A549 (cell line): ENCODE measurements at places on chromosomes 3 and 15.

DNA sequence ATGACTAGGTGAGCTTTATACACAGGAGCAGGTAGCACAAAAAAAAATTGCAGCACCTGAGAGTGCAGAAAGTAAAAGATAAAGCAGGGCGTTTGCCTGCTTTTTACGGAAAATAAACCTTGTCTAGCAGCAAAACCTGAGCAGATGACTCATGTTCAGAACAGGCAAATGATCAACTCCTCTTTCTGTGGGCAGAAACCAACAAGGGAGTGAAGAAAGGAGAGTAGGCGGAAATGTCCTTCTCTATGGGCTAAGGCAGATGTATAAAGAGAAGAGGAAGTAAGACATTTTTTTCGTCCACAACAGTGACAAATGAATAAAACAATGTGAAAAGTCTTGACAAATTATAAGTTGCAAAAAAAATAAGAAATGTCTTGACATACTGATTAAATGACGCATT lies 24.5 kb upstream of the GMNC start:
- no peak for DNase-seq

GRCh38 chr15:49501586-49501985 lies 78.5 kb downstream of the FGF7 start:
- DNase-seq: no peak

DNA sequence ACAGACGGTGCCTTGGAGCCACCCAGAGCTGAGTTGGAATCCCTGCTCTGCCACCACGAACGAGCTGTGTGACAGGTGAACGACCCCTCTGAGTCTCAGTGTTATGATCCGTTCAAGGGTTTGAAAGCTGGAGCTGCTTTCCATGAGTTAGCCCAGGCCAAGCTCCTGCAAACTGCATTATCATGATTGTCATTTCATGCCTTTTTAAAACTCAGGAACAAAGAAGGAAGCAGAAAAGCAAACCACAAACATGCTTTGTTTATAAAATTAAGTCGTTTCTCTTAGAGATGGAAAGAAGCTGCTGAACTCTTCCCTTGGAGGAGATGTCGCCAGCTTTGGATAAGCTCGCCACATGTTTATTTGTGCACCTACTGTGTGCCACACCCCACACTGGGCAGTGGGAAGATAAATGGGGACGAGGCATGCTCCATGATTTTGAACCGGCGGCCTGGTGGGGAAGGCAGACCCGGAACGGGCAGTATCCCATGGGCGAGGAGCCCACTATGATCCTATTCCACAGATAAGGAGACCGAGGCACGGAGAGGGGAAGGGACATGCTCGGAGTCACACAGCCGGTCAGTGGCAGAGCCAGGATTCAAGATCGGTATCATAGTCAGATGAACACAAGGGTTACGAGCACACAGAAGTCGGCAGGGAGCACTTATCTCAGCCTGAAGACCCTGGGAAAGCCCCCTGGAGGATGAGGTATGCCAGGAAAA lies 15.9 kb downstream of the HRH1 start:
- DNase-seq: no peak

GRCh38 chr15:45842151-45842550 lies 207.3 kb downstream of the SQOR start:
- no peak for DNase-seq

DNA sequence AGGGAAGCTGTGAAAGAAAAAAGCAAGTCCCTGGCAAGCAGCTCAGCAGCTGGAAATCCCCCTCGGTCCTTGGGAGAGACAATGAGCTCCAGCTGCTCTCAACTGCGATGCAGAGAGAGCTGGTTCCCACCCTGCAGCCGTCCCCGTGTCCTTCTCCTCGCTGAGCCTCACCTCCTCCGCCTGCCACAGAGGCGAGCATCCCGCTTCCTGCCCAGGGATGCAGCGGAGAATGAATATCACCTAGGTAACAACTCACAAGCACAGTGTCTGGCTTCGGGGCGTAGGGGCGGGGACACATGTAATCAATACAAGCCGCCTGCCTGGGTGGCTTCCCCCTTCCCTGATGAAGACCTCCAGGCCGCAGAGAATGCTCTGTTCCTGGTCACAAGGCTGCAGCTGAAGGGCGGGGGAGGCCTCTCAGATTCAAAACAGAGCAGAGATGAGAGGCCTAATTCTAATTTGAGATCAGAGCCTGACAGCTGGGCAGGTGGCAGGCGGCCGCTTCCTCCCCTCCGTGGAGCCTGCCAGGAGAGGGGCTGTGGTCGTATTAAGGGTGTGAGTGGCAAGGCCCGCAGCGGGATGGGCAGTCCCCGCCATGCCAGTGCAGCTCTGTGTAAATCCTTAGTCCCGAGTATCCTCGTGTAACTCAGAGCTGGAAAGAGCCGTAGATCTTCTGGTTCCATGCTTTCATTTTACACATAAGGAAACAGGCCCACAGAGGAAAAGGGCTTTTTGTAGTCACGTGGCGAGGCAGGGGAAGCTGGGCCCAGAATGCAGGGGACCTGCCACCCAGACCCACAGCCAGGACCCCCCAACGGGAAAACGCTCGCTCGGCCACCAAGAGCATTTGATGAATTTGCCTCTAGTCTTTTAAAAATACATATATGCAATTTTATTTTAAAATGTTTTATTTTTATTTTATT lies 24.3 kb downstream of the ZDHHC19 start:
- DNase-seq: no peak

DNA sequence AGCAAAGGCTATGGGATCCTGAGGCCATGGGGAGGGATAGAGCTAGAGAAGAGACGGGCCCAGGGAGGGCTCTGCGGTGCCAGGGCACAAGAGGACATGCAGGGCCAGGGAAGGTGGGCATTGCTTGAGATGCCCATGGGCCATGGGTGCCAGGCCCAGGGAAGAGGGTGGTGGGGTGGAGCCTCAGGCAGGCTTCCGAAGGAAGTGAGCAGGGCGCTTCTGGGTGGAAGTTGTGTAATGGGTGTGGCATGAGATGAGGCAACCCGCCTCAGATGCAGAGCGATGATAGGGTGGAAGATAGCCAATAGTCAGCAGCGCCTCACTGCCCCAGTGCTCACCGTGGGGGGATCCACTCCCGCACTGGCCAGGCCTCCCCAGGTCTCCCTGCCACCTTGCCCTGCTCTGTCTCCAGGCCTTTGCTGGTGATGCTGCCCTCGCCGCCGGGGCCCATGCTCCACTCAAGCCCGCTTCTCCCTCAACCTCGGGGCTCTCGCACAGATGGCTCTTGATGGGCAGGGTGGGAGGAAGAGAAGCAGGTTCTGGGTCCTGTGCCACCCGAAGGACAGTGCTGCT lies 51.4 kb downstream of the DNAJB8 start:
- no peak for DNase-seq

DNA sequence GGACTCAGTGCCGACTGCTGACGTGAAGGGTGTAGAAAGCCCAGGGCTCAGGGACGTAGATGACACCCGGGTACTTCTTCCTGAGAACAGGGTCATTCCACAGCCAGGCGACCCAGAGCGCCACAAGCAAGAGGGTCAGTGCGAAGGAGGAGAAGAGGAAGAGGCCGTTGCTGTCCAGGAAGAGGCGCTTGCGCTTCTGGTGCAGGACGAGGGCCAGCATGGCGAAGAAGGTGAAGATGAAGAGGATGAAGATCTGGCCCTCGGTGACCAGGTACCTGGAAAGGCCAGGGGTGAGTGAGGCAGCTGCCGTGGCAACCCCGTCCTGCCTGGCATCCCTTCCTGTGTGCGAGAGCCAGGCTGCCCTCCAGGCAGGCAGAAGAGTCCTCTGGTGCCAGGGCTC lies 3.0 kb upstream of the CALML4 start:
- DNase-seq: no peak

GRCh38 chr3:101938262-101938847 lies 89.0 kb downstream of the NFKBIZ start:
- no peak for DNase-seq

GRCh38 chr3:148175214-148175613 lies 522.5 kb upstream of the AGTR1 start:
- DNase-seq: no peak

DNA sequence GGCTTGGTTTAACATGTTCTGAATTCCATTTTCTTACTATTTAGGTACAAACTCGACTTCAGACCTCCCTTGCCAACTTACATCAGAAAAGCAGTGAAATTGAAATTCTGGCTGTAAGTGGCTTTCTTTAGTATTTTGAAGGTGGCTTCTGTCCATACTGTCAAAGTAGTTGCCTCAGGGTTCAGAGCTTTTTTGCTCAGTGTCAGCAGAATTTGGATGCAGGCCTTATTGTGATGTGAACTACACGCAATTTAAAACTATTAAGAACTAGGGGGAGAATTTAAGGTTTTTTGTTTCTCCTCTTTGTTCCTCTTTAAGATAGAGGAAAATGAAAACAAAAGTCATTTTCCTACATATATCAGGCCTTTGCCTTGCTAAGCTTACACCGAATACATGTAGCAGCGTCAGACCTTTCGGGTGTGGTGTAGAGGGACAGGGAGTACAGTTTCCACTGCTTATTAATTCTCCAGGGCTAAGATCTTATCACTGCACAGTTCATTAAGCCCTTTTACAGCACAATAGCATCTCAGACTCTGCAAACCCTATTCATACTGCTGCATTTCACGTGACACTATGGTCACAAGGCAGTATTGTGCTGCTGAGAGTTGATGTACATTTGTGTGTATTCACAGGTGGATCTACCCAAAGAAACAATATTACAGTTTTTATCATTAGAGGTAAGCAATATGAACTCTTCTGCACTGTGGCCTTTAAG lies 6.7 kb downstream of the SRP14 start:
- DNase-seq: no peak

DNA sequence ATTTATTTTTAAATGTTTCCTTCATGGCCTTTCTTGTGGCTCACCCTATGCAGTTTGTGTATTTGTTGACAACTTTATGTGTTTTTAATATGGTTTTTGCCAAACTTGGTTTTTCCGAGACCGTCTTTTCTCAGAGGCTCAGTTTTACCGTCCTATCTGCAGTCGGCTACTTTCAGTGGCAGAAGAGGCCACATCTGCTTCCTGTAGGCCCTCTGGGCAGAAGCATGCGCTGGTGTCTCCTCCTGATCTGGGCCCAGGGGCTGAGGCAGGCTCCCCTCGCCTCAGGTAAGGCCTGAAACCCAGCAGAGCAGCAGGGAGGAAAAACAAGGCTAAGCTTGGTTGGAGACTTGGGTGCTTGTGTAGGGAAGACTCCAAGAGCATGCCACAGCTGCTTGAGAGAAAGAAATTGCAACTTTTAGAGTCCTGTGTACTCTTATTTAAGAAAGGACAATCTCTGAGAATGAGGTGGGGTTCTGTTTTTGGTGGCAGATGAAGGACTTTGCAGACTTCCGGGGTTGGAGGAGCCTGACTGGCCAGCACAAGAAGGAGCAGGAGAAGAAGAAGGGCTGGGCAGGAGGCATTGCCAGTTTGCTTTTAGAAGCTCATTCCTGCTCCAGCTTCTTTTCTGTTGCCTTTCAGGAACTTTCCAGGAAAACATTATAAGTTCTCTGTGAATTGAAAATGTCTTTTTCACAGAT lies at the start of gene TIGIT:
TSS of gene TIGIT (plus strand) at position 191 of the 698 bp plus-strand sequence. CDS start at position 225, 34 bp downstream.
- no peak for DNase-seq

GRCh38 chr3:190258634-190259033 lies 63.6 kb downstream of the CLDN1 start:
- no peak for DNase-seq

DNA sequence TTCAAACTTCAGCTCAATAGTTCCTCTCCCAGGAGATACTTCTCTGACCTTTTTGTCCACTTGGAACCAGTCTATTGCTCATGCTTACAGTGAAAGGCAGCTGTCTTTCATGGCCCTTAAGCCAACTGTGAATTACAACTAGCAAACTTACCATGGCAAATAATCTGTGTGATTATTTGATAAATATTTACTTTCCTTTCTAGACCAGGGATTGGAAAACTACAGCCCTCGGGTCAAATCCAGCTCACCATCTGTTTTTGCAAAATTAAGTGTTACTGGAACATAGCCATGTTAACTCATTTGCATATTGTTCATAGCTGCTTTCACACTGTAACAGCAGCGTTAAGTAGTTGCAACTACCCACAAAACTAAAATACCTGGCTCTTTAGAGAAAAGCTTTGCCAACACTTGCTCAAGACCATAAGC lies 289.1 kb upstream of the MCTP2 start:
- no peak for DNase-seq

- no peak for DNase-seq
Observed at GRCh38 chr15:56272454-56272853, 28.8 kb upstream of the RFX7 start.
